ENCODE measurements at places on chromosomes 1 and 21.

GRCh38 chr21:29187944-29188343, 57.5 kb downstream of the MAP3K7CL start:
- DNase-seq = no peak

GRCh38 chr1:246198115-246198816, 308.8 kb downstream of the SMYD3 start:
- DNase-seq = no peak

DNA sequence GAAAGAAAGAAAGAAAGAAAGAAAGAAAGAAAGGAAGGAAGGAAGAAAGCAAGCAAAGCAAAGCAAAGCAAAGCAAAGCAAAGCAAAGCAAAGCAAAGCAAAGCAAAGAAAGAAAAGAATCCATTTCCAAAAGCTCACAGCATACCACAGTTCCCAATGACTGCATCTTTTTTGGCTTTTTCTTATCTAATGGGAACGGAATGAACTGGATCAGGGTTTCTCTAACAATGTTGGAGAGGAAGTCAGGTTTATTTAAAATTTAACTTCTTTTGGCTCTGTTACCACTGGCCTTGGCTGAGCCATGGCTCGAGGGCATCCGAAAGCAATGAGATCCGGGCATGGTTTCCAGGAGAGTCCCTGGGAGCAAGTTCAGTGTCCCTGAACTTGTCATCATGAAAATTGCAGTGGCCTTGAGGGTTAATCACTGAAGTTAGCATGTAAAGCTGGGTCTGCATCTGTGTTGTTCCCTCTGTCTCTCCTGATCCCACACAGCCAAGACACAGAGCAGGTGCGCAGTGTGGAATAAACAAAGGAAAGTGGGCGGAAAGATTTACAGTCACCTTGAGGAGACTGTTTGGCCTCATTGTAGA, 34.6 kb upstream of the CTPS1 start:
- DNase-seq = no peak

- DNase-seq = no peak
Observed at GRCh38 chr1:176551146-176551545, 88.2 kb downstream of the PAPPA2 start.

DNA sequence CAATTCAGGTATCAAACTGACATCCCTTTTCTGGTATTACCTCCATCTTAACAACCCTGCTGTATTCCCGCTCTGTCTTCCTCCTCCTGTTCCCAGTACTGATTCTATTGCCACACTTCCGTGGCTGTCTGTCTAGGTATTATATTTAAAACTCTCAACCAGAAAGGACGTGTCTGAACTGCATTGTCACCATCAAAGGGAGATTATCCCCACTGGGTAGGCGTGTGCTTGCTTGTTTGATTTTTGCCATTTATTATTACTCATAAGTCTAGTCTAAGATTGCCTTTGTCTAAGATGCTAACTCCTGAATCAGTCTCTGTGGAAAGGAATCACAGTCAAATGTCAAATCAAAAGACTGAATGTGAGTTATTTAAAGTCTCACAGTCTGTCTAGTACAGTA, 650.1 kb downstream of the KCNT2 start:
- DNase-seq = no peak

- peak; percentile 65 for DNase-seq
Observed at GRCh38 chr1:8848663-8849386, 29.7 kb downstream of the ENO1 start.

- no peak for DNase-seq
Observed at GRCh38 chr21:41199588-41199987, 31.6 kb downstream of the BACE2 start.

GRCh38 chr1:55425310-55425930, 210.3 kb upstream of the USP24 start:
- DNase-seq = no peak

GRCh38 chr1:40949563-40949962, 29.9 kb upstream of the CTPS1 start:
- DNase-seq = no peak

GRCh38 chr1:241323514-241324195, 33.4 kb downstream of the RGS7 start:
- DNase-seq = no peak

DNA sequence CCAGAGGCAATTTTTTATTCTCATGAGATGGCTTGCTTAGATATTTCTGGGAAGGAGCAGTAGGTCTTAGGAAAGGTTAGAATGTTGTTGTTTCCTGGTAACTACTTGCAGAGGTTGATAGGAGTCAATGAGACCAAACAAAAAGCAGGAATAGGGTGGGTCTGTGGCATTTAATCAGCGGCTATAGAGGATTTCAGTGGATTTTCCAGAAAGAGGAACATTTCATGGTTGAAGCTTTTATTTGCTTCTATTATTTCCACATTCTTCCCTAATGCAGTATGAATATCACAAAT, 111.3 kb upstream of the PALMD start:
- DNase-seq = no peak

DNA sequence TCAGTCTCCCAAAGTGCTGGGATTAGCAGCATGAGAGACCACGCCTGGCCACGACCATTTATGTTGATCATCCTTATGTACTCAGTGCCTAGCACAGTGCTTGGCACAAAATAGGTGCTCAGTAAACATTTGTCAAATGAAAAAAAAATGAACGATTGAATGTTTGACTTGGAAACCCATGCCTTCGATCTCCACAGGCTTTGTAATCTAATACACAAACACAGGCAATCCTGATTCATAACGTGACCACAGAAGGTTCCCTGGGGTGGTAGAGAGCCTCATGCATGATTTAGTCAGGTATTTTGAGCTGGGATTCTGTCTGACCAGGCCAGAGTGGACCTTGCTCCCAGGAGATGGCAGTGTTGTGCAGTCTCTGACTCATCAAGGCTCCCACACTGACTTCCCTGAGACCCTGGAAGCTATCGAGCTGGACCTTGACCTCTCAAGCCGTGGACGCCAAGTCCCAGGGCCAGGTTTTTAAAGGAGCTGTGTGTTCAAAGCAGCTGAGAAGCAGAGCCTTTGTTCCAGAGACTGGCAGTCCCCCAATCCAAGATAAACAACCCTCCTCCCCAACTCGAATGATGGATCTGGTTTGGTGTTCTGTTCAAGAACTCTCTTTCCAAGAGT, 81.1 kb downstream of the PGM1 start:
- DNase-seq = no peak

- DNase-seq = no peak
Observed at GRCh38 chr1:24872061-24872850, 57.8 kb downstream of the RUNX3 start.

DNA sequence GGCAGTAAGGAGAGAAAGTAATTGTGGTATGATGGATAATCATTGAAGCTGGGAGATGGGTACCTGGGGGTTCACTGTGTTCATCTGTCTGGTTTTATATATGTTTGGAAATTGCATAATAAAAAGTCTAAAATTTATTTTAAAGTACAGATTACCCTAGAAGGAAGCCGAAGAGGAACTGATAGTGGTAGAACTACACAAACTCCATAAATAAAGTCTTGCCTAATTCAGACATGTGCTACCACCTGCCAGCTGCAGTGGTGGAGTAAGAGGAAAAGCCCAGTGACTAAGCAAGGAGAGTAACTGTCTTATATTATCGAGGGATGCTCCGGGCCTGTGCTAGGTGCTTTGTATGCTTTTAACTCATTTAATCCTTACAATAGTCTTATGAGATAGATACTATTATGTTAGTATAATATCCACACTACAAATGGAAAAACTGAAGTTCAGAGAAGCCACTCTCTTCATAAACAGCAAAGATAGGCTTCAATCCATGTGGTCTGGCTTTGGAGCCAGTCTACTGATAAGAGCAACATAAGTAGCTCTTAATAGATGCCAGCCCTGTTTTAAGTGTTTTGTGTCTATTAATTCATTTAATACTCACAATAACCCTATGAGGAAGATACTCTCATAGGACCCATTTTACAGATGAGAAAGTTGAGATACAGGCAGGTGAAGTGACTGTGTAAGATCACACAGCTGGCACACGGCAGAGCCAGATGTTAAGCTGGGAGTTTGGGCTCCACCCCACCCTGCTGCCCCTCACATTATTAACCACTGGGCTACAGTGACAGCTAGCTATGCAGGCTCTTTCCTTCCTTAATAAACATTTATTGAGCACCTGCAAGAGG, 56.8 kb upstream of the HNRNPU start:
- DNase-seq = no peak

DNA sequence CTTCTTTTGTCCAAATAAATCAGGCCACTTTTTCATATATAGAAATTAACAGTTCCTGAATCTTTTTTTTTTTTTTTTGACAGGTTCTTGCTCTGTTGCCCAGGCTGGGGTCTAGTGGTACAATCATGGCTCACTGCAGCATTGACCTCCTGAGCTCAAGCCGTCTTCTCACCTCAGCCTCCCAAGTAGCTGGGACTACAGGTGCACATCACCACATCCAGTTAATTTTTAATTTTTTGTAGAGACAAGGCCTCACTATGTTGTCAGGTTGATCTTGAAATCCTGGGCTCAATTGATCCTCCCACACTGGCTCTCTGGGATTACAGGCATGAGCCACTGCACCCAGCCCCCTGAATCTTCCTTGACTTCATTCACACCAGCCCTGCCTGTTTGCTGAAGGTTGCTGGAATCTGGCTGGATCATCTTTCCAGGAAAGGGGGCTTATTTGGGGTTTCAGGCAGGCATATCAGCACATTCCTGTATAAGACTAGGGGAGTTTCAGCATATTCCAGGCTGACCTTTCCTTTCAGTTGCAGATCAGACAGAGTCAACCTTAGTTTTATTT, 78.2 kb upstream of the ARHGAP29 start:
- no peak for DNase-seq

DNA sequence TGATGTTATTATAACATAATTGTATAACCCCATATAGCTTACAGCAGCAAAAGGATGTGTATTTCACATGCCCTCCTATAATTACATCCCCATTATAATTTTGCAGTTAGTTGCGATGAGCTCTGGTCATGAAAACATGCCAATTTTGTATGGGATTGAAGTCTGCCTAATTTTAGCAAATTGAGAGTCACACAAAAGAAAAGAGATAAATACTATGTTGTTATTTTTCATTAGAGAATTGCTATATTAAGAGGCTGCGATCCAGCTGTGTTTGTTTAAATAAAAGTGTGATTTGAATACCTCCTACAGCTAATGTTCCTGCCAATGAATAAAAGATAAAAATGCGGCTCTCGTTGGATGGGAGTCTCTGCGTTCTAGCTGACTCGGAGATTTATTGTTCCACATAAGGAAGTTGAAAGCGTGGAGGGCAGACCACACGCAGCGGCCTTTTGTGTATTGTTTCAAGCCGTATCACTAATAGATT, 461.0 kb upstream of the NFIA start:
- no peak for DNase-seq

- no peak for DNase-seq
Observed at GRCh38 chr1:14689996-14690615, 91.6 kb downstream of the KAZN start.

DNA sequence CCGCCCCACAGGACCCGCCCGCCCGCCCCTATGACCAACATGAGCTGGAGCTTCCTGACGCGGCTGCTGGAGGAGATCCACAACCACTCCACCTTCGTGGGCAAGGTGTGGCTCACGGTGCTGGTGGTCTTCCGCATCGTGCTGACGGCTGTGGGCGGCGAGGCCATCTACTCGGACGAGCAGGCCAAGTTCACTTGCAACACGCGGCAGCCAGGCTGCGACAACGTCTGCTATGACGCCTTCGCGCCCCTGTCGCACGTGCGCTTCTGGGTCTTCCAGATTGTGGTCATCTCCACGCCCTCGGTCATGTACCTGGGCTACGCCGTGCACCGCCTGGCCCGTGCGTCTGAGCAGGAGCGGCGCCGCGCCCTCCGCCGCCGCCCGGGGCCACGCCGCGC, 7.9 kb upstream of the IBA57 start:
- no peak for DNase-seq

DNA sequence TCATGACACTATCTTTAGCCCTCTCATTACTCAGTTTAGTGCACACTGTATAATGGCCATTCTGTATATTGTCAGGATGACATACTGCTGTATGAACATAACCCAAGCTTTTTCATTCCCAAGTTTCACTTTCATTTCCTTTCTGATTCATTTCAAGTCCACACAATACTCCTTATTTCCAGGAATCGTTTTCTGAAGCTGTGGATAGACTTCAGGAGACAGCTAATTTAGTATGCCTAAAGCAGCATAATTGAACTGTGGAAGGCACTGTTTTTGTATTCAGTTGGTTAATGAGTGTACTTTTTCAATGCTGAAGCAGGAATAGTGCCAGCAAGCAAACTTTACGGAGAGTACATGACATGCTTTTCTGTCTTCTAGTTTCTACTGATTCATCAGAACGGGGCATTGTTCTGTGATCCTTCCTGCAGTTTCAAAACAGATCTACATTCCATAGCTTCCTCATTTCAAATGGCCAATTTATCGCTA, 578.5 kb upstream of the ZP4 start:
- no peak for DNase-seq

GRCh38 chr1:221444346-221444745, 297.5 kb downstream of the DUSP10 start:
- no peak for DNase-seq

DNA sequence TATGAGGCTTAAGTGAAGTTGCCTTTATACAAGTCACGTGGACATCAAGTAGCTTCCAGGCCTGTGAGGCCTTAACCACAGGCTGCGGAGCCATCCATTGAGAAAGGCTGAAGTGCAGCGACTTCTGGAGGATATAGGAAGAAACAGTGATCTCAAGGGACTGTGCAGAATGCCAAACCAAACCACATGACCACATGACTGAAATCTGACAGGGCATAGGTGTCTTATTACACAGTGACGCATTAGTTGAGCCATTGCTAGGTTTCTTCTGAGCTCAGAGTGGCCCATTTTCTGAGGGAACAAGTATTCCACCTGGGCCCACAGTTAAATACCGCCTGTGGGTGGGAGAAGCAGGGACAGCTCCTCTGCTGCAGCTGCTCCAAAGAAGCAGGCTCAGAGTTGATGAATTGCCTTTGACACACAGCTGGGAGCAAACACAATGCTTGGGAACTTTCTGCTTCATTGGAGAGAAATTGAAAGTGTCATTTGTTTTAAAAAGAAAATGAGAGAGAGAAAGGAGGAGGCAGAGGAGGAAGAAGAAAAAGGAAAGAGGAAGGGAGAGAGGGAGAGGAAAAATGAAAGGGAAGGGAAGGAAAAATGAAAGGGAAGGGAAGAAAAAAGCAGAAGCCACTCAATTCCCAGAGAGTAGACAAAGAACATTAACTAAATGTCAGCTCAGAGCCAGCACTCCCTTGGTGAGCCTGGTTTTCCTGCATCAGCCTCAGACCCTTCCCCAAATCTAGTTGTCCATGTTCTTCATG, 94.4 kb downstream of the COLGALT2 start:
- DNase-seq = no peak

DNA sequence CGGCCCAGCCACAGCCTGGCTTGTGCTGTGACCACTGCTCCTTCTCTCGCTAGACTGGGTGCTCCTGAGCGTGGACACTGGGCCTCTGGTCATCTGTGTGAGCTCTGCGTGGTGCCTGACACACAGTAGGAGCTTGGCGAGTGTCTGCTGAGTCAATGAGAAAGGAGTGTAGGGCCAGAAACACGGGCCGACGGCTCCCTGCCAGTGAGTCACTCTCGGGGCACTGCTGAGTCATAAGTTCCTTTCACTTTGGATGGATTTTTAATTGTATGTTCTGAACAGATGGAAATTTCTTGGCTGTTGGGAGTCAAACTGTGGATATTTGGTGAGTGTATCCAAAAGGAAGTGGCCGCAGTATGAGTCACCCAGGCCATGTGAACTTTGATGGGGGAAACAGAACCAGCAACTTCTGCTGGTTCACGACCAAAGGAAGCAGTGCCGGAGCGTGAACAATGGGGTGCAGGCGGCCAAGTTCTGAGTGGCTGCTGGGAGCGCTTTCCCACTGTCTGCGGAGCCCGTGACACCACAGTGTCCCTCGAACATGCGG, 41.0 kb upstream of the COL18A1 start:
- no peak for DNase-seq

GRCh38 chr1:237394281-237394680, 352.3 kb downstream of the RYR2 start:
- DNase-seq = no peak
